Germinal center (tissue), 1 donor: ENCODE measurements at places on chromosomes 6 and 20.

DNA sequence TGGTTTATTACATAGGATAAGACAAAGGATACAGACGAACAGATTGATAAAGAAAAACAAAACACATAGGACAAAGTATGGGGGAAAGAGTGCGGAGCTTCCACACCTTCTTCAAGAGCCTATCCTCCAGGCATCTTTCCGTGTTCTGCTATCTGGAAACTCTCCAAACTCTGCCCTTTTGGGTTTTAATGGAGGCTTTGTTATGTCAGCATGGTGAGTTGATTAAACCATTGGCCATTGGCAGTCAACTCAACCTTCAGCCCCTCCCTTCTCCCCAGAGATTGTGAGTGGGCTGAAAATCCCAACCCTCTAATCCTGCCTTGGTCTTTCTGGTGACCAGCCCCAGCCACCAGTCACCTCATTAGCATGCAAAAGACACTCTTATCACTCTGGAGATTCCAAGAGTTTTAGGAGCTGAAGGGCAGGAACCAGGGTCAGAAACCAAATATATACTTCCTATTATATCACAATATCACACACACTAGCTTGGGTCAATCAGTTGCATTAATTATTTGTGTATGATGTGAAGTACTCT, 23.8 kb downstream of the HLA-DOB start:
- no peak for DNase-seq

DNA sequence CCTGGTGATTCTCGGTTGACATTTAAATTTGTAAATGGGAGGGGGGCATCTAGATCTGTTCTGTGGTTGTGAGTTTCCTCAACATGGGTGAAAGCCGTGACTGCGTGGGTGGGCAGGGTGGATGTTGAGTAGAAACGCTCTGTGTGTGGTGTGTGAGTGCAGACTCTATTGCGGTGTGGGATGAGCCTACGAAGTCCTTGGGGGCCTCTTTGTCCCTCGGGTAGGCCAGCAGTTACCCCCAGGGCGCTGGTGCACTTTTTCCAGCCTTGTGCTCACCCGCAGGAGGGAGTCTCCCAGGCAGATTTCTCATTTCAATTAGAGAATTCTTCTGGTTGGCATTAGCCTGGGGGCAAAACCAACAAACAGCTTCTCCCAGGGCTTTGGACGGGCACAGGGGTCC, 10.6 kb downstream of the TOX2 start:
- no peak for DNase-seq

DNA sequence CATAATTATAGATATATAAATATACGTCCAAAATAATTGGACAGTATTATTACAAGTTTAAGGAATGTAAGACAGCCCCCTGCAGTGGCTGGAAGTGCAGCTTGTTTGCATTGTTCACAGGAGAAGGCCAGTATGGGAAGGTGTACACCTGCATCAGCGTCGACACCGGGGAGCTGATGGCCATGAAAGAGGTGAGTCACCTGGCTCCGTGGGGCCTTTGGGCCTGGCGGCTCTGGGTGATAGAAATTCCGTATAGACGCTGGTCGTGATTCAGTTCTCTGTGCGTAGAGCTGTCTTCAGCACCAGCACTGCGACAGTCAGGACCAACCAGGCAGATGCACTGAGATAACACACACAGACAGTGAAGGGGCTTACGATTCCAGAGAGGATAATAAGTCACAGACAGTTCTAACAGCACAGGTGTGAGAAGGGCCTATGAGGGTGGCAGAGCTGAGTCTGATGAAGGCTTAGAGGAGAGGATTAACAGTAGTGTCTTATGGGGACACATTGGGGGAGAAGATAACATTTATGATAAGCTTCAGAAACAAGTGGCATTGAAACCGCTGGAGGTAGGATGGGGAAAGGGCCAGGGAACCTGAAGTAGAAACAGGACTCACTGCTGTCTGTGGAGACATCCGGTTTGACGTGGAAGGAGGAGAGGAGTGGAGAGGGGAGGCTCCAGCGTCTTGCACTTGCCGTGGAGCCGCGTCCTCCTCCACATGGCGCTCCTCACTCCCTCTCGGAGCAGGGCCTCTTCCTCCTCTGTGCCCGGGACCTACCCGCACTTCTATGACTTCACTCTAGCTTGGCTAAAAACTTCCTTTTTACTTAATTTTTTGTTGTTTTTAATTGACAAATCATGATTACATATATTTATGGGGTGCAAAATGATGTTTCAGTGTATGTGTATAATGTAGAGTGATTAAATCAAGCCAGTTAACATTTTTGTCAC, 116.5 kb downstream of the MAP3K4 start:
- DNase-seq = no peak

GRCh38 chr20:57616143-57616951, 3.9 kb downstream of the ZBP1 start:
- no peak for DNase-seq

- no peak for DNase-seq
Observed at GRCh38 chr6:168799067-168799466, 358.1 kb downstream of the SMOC2 start.

GRCh38 chr20:29497261-29497671, 1760.2 kb upstream of the DEFB115 start:
- no peak for DNase-seq

- no peak for DNase-seq
Observed at GRCh38 chr6:16199804-16200203, 38.6 kb upstream of the GMPR start.

- no peak for DNase-seq
Observed at GRCh38 chr6:125157280-125157679, 3.7 kb downstream of the TPD52L1 start.

DNA sequence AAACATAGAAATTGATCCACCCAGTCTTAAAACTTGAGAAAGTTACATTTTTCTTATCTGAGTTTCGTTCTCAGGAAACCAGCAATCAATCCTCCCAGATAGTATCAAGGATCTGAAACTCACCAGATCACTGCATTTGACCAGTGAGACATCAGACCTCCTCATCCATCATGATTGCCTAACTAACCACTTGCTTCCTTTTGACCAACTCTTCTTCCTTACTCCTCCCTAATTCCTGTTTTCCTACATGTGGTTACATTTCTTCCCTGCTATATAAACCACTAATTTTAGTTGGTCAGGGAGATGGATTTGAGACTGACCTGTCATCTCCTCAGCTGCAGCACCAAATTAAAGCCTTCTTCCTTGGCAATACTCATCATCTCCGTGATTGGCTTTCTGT, 357.1 kb upstream of the POU3F2 start:
- DNase-seq = no peak

DNA sequence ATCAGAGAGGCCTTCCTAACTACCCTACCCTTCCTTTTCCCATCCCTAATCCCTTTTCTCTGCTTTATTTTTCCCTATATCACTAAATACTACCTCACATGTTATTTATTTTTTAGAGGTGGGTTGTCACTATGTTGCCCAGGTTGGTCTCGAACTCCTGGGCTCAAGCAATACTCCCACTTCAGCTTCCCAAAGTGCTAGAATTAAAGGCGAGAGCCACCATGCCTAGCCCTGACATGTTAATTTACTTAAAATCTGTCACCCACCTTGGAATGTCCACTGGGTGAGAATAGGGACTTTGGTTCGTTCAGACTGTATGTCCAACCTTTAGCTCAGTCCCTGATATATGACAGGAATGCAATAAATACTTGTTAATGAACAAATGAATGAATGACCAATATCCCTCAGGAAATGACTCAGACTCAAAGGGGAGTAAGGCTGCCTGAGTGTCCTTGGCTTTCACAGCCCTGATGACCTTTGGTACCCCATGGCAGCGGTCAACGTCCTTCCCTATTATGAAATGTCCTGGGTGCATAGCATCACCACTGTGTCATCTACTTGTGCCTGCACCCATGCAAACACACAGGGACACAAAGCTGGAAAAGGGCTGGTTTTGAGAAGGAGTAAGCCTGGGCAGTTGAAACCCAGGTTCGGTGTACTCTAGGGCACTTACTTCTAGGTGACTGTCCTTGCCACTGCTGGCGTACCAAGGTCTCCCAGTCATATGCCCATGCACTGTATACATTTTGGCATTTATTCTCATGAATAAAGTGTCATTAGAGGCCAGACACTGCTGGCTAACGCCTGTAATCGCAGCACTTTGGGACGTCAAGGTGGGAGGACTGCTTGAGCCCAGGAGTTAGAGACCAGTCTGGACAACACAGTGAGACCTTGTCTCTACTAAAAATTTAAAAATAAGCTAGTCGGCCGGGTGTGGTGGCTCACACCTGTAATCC, 26.5 kb downstream of the BCL2L1 start:
- no peak for DNase-seq

DNA sequence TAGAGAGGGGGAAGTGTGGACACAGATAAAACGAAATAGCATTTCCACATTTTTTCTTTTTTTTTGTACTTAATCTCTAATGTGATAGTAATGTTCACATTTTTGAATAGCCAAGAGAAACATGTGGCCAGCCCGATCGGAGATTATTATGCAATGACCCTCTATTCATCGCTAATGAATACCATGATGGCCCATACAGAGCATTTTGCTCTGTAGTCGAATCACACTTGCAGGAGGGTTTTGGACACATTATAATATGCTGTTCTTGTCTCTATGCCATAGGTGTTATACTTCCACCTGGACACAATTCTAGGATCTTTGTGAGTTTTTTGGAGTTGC, 60.1 kb downstream of the MTHFD1L start:
- DNase-seq = no peak

DNA sequence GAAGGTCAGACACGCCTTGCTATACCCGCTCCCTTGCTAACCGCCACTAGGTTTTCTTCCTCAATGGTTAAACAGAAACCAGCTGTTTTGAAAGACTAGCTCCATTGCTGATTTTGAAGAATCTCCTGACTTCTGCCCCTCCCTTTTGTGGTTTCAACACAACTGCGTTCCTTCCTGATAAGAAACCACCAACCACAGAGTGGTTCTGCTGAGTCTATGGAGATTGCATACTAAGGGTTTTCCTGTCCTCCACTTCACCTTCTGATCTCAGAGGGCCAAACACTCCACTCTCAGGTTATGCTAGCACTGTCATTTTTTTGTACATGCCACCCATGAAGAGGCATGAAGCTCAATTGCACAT, 207.9 kb downstream of the MYLK4 start:
- DNase-seq = no peak

DNA sequence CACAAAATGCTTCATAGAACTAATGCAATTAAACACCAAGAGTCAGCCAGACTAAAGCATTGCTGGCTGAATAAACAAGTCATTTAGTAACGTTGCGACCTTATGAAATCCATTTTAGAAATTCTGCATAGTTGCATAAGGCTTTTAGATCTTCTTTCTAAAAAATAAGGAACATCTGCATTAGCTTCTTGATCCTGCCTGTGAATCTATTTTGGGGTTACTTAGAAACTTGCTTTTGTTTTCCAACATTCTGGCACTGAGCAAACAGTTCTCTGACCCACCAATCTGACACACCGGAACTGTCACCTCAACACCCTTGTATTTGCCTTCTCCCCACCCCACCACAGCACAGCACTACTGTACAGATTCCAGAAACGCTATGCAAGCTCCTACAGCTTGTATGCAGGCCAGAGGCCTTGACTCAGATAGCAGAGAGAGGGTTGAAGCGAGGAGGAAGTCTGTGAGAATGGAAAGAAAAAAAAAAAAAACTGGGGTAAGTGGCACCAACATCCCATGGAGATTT, 55.0 kb downstream of the KIF13A start:
- DNase-seq = no peak

- no peak for DNase-seq
Observed at GRCh38 chr6:135230711-135231468, 49.8 kb downstream of the MYB start.

GRCh38 chr6:14129575-14129974, 12.0 kb downstream of the CD83 start:
- no peak for DNase-seq

GRCh38 chr6:113401231-113401630, 455.9 kb upstream of the MARCKS start:
- no peak for DNase-seq

DNA sequence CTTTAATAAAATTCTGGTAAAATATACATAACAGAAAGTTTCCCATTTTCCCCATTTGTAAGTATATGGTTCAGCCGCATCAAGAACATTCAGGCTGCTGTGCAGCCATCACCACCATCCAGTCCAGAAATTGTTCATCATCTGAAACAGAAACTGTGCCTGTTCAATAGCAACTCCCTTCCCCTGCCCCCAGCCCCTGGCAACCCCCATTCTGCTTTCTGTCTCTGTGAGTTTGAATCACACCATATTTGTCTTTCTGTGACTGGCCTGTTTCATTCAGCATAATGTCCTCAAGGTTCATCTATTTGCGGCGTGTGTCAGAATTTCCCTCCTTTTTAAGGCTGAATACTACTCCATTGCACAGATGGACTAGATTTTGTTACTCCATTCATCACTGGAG, 19.1 kb downstream of the VSTM2L start:
- no peak for DNase-seq

DNA sequence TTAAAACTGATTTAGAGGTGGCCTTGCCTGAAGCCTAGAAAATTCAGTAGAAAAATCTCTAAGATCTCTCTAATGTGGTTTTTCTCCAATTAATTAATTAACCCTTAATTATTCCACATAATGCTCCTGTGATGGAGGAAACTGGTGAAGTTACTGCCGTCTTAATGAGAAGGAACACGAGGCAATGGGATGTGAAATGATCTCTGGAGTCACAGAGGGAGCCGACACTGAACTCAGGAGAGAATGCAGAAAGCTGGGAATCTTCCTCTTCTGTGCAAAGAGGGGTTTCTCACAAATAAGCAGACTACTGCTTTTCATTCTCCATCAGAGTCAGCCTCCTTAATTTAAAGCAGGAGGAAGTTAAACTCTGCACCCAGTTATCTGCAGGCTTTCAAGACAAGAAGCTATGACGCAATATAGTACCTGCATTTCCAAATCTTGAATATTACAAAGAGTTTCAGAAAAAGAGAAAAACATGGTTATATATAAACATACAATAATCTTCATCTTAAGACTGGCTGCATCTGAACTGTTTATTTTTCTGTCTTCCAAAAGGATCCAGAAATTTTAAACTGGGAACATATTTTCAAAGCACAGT, 18.1 kb upstream of the SNRPB2 start:
- no peak for DNase-seq

DNA sequence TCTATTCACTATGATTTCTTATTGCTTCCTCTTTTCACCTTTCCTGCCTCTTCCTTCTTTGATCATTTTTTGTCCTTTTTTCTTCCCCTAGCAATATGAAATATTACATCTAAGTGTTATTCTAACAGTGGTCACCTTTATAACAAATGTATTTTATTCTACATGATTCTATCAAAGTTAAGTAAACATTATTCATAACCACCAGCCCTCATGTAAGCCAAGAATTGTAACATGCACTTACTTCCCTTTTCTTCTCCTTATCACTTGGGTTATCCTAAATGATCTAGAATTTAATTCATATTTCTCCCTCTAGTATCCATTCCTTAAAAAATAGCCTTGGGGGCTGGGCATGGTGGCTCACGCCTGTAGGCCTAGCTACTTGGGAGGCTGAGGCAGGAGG, 88.3 kb upstream of the SLC22A23 start:
- DNase-seq = no peak

- no peak for DNase-seq
Observed at GRCh38 chr6:157999168-158000051, 17.7 kb downstream of the SYNJ2 start.

DNA sequence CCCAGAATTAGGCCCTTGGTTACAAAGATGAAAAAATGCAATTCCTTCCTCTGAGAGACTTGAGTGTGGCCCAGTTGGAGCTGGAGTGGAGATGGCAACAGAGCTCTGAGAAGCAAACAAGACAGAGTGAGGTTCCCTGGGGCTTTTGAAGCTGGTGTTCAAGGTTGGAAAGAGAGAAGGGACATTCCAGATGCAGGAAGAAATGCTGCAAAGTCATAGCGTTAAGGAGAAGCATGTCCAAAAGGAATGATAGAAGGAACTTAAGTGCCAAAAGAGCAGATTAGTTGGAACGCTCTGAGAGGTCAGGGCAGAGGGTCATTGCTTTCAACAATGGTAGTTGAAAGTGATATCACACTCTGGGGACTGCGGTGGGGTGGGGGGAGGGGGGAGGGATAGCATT, 251.8 kb downstream of the TBC1D7 start:
- DNase-seq = no peak
